ENCODE measurements at places on chromosomes 7 and 10.
A peak's percentile ranks its signal among the peaks of the same experiment; 100 is the strongest.

- DNase-seq = no peak
Measured at GRCh38 chr7:152333134-152333533, 102.7 kb downstream of the KMT2C start.

DNA sequence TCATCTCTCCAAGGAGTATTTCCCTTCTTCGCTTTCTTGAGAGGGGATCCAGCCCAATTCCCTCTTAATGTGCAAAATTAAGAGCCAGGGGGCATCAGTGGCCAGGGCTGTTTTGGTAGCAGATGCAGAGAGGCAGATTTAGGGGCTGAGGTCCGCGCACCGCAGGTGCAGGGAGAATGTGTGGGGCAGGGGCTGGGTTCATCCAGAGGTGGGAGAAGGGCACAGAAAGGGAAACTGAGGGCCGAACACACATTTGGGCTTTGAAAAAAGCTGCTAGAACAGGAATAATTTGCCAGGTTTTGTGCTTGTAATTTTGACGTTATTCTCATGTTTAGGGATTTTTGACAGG lies 6.5 kb upstream of the SHH start:
- no peak for DNase-seq

- peak; percentile 36 for DNase-seq
Measured at GRCh38 chr10:69914398-69915214, 112.9 kb downstream of the COL13A1 start.

DNA sequence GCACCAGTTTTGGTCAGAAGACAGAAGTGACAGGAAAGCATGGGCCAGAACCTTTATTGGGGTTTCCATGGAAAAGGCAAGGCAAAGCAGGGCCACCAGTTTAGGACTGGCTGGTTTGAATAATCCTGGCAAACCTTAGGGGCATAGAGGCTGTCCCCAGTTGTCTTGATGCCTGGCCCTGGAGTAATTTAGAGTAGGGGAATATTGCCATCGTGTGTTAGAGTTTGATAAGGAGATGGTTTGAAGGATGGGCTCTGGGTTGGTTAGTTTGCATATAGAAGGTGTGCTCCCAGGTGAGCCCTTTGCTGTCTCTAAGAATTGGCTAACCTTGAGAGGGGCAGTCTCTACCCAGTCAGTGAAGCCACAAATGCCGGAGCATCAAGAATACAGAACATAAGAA lies 79.6 kb downstream of the ZNF777 start:
- no peak for DNase-seq

DNA sequence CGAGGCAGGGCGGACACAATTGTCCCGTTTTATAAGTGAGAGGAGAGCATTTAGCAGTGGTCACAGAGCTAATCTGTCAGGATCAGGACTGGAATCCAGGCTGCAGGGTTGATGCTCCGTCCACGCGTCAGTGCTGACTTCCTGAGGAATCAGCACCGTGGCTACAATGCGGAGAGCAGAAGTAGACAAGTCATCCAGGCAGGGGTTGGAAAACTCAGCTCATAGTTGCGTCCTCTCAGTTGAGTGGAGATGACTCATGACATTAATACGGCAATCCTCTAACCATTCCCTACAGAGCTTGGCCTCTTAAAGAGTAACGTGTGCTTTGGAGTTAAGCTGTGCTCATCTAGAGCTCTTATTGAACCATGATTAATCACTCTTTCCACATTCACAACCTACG lies 17.1 kb upstream of the HTR5A start:
- DNase-seq = peak; percentile 75

- no peak for DNase-seq
Measured at GRCh38 chr10:68876246-68877138, 24.6 kb upstream of the DDX50 start.

DNA sequence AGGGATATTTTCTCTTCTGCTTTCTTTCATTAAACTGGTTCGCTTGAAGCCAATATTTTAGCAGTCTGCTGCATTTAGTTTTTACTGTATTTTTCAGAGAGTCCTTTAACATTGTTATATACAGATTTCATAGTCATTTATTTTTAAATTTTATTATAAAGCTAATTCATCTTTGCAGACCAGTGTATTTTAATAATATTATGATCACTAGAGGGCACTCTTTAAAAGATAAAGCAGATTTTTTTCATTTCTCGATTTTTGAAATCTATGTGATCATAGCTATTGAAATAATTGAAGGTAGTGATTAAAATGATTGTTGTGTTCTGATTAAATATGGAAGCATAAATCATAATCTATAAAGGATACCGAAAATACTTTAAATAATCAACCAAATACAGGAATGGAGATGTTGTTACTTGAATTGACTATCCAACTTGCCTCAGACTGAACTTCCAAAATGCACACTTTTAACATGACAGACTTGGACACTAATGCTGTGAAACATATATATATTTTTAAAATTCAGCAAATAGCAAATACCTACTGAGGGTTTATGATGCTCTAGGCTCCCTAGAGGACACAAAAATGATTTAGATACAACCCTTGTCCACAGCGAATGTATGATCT lies 35.2 kb downstream of the ST7 start:
- peak; percentile 28 for DNase-seq

DNA sequence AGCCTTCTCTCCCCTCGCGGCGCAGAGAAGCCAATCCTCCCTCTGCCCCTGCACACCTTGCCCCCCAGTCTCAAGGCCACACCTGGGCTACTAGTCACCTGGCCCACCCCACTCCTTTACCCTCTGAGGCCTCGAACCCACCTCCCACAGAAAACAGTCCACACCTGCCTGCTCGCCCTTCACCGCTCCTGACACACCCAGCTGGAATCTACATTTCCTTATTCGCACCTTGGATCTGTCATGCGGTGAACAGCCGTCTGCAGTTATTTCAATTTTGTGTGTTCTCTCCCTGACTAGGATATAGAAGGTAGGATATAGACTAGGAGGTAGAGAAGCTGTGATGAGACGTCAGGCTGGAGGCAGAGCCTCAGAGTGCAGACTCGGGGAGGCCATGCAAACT lies 29.4 kb downstream of the SMKR1 start:
- no peak for DNase-seq

- no peak for DNase-seq
Measured at GRCh38 chr10:22652988-22653481, 61.3 kb downstream of the PIP4K2A start.

DNA sequence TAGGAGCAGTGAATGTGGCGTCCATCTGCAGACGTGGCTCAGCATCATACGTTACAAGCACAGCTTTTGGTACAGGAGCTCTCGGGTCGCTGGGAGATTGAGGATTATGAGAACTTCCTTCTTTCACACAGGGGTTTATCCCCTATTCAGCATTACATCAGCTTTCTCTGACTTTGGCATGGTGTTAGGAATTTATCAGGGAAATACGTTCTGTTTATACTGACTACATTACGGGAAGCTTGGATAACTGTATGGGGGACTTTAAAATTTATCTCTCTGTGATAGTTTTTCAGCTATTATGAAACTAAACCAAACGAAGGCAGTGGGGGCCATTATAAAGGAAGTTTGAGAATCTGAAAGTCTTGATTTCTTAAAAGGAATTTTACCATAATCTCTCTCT lies 110.1 kb upstream of the INSYN2A start:
- no peak for DNase-seq

GRCh38 chr10:72605122-72605521 lies 20.8 kb downstream of the MICU1 start:
- DNase-seq = no peak

- DNase-seq = no peak
Measured at GRCh38 chr7:55970978-55971377, 6.6 kb downstream of the NIPSNAP2 start.

GRCh38 chr10:34808801-34809745 lies 6.0 kb downstream of the PARD3 start:
- peak; percentile 79 for DNase-seq

DNA sequence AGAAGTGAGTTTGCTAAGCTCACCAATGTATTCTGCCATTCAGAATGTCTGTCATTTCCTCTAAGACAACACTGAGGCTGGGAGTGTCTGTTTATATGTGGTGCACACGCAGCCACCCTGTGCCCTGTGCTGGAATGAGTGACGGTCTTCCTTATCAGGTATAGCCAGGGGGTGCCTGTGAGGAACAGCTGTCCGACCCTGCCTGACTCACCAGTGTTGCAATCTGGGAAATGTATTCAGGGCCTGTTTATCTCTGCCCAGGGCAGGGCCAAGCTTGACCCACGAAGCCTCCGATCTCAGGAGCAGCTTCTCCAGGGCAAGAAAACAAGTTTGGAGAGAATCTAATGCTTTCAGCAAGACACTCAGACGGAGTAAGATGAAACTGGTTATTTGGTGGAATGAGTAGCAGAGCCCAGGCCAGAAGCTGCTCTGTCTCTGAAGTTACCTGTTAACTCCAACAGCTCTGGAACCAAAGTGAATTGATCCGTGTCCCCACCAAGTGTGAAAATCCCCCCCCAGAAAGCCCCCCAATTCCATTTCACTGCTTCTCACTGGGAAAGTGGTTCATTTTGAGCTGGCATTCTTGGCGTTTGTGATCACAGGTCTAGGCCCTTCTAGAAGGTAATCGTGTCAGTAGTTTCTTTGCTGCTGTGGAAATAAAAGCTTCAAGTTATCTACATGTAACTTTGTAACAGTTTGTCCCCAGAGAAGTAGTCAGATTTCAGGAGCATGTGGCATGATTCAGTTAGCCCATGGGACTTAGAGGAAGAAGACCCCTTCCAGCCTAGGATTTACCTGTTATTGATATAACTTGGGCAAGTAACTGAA lies 6.1 kb upstream of the UBE2H start:
- peak; percentile 94 for DNase-seq

GRCh38 chr7:113013761-113014449 lies 72.7 kb downstream of the GPR85 start:
- DNase-seq = no peak

- DNase-seq = no peak
Measured at GRCh38 chr7:2158331-2159175, 74.2 kb downstream of the MAD1L1 start.

- DNase-seq = no peak
Measured at GRCh38 chr7:131294553-131294952, 33.1 kb upstream of the MKLN1 start.

GRCh38 chr7:74289018-74289658 lies at the start of gene CLIP2:
TSS of gene CLIP2 (plus strand) at chr7:74289407. CDS start at chr7:74317547, 28,140 bp downstream.
- peak; percentile 65 for DNase-seq

- no peak for DNase-seq
Measured at GRCh38 chr10:80260295-80261243, 28.9 kb downstream of the MAT1A start.

GRCh38 chr10:4984971-4985594 lies 18.6 kb downstream of the AKR1C2 start:
- no peak for DNase-seq

DNA sequence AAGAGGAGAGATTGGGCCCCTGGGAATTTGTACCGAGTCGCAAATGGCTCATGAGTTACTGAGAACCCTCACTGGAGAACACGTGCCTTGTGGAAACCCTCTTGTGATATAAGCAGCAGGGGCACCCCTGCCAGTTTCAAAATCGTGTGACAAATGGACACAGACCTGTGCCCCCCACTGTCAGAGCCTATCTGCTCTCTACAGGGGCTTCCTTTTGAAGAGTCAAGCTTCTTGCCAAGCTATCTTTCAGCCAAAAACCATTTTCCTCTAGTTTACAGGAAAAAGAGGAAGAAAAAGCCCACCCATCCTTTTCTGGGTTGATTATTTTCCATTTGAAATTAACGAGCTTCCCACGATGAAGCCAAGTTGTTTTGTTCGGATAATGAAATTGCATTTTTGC lies 64.1 kb upstream of the MPP7 start:
- DNase-seq = no peak

- DNase-seq = no peak
Measured at GRCh38 chr7:101747879-101748345, 69.5 kb upstream of the CUX1 start.

DNA sequence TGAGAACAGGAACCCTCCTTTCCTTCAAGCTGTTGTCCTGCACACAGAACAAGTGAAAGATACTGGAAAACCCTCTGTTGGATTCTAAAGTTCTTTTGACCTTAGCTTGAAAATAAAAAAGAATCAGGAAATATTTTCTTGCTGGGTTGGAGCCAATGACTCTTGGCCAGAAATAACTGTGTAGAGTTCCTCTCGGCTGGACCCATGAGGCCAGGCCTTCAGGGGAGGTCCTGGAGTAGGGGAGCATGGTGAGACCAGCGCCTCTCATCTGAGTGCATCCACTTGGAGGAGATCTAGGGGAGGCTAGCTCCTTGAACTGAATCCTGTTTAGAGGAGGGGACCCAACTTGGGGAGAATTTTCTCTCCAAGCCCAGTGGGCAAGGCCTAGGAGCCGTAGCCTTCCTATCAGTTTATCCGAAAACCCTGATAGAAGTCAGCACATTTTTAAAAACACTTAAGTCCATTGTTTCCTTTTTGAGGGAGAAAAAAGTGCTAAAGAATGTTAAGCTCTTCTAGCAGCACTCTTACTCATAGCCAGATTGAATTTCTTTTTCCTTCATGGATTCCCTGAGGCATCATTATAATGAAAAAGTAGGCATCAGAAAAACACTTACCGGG lies 635.7 kb upstream of the ANKRD30A start:
- DNase-seq = no peak

DNA sequence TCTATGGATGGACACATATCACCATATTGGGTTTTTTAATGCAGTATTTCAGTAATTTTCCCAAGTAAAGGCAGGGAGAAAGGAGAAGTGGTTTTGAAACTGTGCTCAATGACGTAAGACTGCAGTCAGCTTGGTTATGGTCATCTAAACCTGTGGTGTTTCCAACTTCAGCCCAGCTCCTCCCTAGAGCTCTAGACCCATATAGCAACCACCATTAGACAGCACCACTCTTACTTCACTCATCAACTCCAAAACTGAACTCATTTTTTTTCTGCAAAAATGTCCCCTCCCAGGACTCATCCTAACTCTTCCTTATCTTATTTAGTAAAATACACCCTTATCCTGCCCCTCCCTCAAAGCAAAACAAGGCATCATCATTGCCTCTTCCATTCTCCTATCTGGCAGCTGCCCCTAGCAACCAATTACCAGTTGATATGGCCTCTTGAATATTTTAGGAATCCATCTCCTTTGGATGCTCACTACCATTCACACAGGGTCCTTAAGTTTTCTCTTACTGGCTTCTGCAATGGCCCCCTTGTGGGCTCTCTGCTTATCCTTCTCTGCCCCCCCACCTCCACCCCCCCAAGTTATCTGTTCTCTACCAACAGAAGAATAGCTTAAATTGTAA lies 1.5 kb upstream of the RALA start:
- peak; percentile 80 for DNase-seq

- no peak for DNase-seq
Measured at GRCh38 chr7:35254496-35255442, 869 bp upstream of the TBX20 start.

- DNase-seq = peak; percentile 72
Measured at GRCh38 chr7:24572393-24572996, 757 bp upstream of the PALS2 start.

GRCh38 chr7:41328544-41328943 lies 374.3 kb downstream of the INHBA start:
- DNase-seq = no peak
